ENCODE measurements at places on chromosomes 6 and 20.

- DNase-seq, result no peak
These were observed 82.0 kb upstream of the TRAF3IP2 start for GRCh38 chr6:111687652-111688051.

- DNase-seq, result no peak
These were observed 296 bp downstream of the DZANK1 start for GRCh38 chr20:18466574-18466893.

GRCh38 chr6:5525209-5525608 lies 263.9 kb downstream of the FARS2 start:
- no peak for DNase-seq

GRCh38 chr6:140475086-140475485 lies 1100.6 kb upstream of the CITED2 start:
- no peak for DNase-seq

GRCh38 chr6:25934735-25935313 lies 4.3 kb upstream of the SLC17A2 start:
- DNase-seq, result no peak

DNA sequence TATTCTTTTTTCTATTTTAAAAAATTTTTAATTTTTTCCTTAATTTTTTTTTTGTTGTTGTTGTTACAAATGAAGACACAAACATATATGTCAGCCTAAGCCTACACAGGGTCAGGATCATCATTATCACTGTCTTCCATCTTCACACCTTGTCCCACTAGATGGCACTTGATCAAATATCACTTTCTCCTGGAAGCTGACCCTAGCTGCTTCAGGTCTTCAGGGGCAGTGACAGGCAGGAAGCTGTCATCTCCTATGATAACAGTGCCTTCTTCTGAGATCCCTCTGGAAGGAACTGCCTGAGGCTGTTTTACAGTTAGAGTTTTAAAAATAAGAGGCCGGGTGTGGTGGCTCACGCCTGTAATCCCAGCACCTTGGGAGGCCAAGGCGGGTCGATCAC lies 70.2 kb upstream of the EEF1E1 start:
- no peak for DNase-seq

DNA sequence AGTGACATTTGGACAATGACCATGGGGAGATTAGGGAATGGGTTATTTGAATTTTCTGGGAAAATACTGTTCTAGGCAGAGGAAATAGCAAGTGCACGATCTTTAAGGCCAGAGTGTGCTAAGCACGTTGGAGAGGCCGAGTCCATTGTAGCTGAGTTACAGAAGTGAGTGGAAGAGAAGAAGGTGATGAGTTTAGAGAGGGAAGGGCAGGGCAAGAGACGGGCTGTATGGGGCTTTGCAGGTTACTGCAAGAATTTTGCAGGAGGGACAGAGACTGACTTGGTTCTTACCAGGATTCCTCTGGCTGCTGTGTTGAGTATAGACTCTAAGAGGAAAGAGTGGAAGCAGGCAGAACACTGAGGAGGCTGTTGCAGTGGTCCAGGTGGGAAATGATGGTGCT lies 1.1 kb upstream of the NCOA3 start:
- DNase-seq, result no peak

DNA sequence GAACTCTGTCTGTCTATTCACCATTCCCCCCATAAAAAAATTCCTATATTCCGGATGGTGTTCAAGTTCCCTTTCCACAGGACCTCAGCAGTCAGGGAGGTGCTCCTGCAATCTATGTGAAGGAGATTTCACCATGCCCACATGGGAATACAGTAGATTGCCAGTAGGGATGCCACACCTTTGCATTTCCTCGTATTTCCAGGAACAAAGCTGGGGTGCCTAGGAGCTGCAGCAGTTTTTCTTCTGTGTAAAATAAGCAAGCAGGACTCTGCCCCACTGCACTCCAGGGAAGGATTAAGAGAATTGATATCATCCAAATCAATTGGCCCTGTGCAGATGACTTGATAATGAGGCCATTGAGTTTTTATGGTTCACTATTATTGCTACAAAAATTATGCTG lies 7.4 kb upstream of the KIF16B start:
- DNase-seq, result no peak

DNA sequence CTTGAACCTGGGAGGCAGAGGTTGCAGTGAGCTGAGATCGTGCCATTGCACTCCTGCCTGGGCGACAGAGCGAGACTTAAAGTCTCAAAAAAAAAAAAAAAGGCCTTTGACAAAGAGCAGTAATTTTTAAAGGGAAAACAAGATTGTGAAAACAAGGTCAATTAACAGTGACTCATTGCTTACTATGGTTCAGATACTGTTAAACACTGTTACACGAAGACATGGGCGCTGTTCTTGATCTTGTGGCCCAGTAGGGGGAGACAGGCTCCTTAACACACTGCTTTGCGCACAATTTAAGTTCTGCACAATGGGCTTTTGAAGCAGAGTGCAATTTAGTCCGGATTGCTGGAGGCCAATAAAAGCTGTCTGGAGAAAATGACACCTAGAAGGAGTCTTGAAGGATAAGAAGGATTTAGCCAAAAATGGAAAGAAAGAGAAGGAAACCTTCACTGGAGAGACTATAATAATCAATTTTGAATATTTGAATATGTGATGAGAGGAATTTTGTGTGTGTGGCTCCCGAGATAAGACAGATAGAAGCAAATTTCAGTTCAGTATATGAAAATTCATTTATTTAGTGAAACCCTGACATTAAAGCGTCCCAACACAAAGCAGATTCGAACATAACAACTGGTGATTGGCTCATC lies 6.0 kb upstream of the LATS1 start:
- DNase-seq, result no peak

DNA sequence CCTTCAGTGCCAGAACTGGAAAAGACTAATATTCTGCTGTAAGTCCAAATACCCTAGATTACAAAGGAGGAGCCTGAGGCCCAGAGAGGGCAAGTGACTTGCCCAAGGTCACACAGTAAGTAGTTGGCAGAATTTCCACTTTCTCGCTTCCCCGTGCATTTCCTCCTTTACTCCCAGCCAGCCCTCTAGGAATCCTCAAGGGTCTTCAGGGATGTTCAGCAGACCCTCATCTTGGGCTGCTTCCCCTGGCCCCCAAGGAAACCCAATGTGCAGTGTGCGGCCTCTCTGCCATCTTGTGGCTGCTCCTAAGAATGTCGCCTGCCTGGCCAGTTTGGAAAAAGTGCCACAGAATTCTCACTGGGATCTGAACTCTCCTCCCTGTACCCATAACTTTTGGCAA lies 217.7 kb upstream of the LRFN2 start:
- DNase-seq, result no peak

- DNase-seq, result no peak
These were observed 1.0 kb upstream of the NXT1 start for GRCh38 chr20:23349338-23350195.

- DNase-seq, result no peak
These were observed 105.2 kb downstream of the GMPR start for GRCh38 chr6:16343593-16343992.

DNA sequence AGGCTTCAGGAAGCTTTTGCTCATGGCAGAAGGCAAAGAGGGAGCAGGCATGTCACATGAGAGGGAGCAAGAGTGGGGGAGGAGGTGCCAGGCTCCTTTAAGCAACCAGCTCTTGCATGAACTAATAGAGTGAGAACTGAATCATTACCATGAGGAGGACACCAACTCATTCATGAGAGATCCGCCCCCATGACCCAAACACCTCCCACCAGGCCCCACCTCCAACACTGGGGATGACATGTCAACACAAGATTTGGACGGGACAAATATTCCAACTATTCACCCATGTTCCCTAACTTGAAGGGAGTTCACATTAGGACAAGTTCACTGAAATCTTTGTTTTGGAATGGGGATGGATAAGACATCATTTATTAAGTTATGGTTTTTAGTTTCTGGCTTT lies 155.2 kb upstream of the ESR1 start:
- no peak for DNase-seq

- no peak for DNase-seq
These were observed 3.7 kb downstream of the AK9 start for GRCh38 chr6:109687271-109687761.

DNA sequence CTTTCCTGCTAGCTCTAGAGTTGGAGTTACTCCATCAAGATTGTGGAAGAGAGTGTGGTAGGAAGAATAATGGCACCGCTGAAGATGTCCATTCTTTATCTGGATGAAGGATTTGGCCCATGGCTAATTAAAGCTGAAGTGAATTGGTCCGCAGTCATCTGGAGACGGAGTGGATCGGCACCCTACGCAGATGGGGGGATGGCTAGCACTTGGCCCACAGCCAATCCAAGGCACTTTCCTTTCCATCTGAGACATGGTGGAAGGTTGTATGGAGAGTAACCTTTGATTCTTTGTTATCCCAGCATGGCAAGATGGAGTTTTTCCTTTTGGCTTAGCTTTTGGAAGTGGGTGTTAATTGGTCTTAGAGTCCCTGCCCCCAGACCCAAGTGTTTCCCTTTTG lies 88.3 kb downstream of the JPH2 start:
- no peak for DNase-seq

DNA sequence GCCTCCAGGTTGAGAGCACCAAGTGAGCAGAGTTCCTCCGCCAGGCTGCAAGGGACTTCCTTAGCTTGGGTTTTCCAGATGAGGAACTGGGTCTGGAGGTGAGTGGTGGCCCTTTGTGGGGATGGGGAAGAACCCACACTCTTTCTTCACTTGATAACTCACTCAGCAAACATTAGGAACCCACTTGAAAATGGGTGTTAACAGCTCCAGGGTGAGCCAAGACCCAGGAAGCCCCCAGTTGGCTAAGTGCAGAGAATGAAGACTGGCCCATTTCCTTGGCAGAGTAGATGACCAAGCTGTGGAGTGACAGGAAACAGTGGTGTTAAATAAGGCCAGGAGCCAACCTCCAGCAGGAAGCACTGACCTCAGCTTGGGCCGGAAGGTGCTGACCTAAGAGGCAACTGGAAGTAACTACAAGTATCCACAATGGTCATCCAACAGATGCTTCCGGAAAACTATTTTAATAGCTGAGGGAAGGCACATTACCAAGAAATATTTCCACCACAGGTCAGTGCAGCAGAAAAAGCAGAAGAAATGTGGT lies 22.7 kb downstream of the MRPL14 start:
- DNase-seq, result no peak

- DNase-seq, result no peak
These were observed 31.2 kb upstream of the APCDD1L start for GRCh38 chr20:58546416-58546711.

DNA sequence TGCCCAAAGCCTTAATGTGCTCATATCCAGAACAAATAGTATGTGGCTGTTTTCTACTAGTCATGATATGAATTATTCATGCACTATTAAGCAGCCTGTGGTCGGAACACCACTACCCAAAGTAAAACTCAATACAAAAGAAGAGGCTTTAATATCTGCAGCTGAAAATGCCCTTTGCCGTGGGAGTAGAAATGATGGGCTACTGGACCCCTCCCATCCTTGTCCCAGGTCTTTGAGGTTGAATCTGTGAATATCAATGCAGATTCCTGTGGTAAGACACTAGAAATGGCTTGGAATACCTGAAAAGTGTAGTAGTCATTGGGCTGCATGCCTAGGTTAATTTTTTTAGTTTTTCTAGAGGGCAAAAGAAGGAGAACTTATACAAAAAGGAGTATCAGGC lies 303.7 kb downstream of the TBC1D7 start:
- no peak for DNase-seq

DNA sequence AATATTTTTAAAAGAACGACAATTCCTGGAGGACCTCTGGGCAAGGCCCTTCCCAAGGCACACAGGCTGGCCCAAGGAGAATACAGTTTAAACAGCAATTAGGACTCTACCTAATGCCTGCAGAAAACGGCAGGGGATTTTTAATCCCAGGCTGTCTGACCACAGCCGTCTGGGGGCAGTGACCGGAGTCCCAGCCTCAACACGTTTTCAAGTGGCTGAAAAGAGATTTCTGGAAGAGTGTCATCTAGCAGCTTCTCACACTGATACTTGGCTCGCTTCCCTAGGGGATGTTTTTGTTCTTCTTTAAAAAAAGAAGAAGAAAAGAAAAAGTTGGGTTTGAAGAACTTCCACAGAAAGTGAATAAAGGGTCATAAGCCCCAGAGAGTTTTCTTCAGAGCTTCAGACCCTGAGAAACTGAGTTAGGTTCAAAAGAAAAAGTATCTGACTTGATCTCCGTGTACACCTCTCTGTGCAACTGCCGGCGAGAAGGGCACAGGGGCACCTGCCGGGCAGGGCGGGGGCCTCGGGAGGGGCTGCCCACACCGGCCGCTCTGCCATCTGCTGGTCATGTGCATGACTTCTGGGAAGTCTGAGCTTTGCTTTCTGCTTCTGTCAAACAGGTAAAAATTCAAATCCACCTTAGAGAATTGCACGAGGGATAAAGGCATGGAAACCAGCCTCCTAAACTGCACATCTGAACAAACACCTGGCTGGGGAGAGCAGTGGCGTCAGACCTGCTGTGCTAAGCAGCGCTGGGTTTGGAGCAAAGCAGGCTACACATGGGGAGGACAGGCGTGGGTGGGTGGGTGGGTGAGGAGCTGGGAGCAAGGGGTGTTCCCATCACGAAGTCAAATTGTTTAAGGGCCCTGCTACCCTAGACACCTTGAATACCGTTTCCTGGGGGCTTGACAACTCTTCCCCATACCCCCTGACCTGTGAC lies 33.0 kb downstream of the RRBP1 start:
- DNase-seq, result no peak
